ENCODE measurements at places on chromosomes 3 and 15. TPM values are rescaled to one million over a fixed set of nuclear protein-coding genes. Genes with fewer than 3 reads are reported as not detected.

Gene FBXL22
- 0.61 TPM for total RNA-seq

Gene KLHL40
- not detected for total RNA-seq

Gene ACSBG1
- total RNA-seq: 0.02 TPM

Gene ANKUB1
- total RNA-seq: not detected

Gene ZSCAN2
- 5.1 TPM for total RNA-seq

Gene ZNF662
- 1.1 TPM for total RNA-seq

Gene OR5H6
- total RNA-seq: not detected

Gene COL6A5
- total RNA-seq: not detected

Gene MUC13
- not detected for total RNA-seq

Gene IL12A
- not detected for total RNA-seq

Gene EPHA3
- total RNA-seq: 0.09 TPM

Gene MLH1
- 89.0 TPM for total RNA-seq

Gene DUOX2
- not detected for total RNA-seq

GRCh38 chr3:97340940-97341339 lies 423.6 kb upstream of the ARL6 start:
- H3K27me3 ChIP-seq: no peaks in the 10 kb centered on the region
- H3K36me3 ChIP-seq: no peaks in the 10 kb centered on the region
- no peak overlapping the region for H3K4me3 ChIP-seq
- no peak overlapping the region for H3K27ac ChIP-seq
- no peak for DNase-seq

DNA sequence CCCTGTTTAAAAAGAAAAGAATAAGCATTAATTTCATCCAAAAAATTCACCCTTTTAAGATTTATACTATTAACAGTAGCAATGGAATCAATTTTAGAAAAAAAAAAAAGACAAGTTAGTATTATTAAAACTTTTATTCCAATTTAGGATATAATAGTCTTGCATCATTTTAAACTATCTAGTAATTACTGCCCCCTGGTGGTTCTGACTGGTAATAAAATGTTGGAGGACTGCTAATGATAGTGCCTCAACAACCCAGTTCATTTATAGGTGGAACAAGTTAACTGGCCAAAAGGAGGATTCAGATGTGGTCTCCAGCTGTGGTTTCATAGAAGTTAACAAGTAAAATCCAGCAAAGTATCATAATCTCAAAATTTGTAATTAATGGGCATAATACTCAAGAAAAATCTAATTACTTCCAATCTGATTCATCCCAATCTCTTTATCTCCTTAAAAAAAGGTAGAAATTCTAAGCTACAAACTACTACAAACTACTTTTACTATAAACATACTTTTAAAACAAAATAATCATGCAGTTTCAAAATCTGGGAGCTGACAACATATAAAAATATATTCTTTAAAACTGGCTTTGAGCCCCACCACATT lies 30.7 kb upstream of the WDR49 start:
- peaks cover 30% of the 10 kb centered on the region for H3K36me3 ChIP-seq
- peak; percentile 47 for DNase-seq
- H3K27ac ChIP-seq: no peak overlapping the region
- no peaks in the 10 kb centered on the region for H3K27me3 ChIP-seq
- H3K4me1 ChIP-seq: peaks cover 9% of the 10 kb centered on the region
- H3K4me3 ChIP-seq: no peak overlapping the region

DNA sequence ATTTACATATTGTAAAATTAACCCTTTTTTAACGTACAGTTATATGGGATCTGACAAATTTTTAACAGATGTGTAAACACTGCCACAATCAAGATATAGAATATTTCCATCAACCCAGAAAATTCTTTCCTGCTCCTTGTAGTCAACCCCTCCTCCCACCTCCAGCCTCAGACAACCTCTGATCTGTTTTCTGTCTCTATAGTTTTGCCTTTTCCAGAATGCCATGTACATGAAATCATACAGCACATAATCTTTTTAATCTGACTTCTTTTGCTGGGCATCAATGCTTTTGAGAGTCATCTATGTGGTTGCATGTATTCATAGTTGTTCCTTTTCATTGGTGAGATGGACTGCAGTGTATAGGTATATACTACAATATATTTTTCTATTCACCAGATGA lies 153.0 kb downstream of the SMAD6 start:
- DNase-seq: no peak
- H3K36me3 ChIP-seq: no peaks in the 10 kb centered on the region
- no peak overlapping the region for H3K27ac ChIP-seq
- peaks cover 6% of the 10 kb centered on the region for H3K4me1 ChIP-seq
- no peak overlapping the region for H3K4me3 ChIP-seq

DNA sequence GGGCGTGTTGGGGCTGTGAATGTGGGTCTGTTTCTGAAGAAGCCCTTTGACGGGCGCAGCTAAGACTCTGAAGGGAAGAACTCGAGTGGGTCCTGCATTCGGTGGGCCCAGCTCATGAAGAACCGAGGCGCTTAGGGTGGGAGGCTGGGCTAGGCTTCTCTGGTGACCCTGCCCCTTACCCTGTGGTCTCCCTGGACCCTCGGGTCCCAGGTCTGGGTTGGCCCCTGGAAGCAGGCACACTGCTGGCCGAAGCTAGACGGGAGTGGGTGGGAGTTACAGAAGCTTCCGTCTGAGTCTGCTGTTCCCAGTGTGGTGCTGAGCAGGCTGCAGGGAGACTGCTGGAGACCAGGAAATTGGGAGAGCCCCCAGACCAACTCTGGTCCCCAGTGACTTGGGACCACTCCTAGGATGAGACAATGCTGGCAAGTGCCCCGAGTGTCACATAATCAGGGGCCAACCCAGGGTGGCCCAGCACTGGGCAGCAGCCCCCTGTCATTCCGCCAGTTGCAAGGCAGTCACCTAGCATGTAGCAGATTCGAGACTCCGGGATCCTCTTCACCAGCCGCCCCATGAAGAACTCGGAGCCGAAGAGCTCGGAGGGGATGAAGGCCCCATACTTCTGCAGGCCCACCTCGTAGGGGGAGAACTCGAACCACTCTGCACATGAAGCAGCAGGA lies 16.7 kb upstream of the EHD4 start:
- no peaks in the 10 kb centered on the region for H3K27me3 ChIP-seq
- no peaks in the 10 kb centered on the region for H3K36me3 ChIP-seq
- no peaks in the 10 kb centered on the region for H3K4me1 ChIP-seq
- no peak overlapping the region for H3K4me3 ChIP-seq
- no peak overlapping the region for H3K27ac ChIP-seq

GRCh38 chr3:143100451-143100850 lies 19.1 kb upstream of the CHST2 start:
- H3K27ac ChIP-seq: no peak overlapping the region
- H3K4me3 ChIP-seq: no peak overlapping the region
- peaks cover 2% of the 10 kb centered on the region for H3K36me3 ChIP-seq
- H3K27me3 ChIP-seq: peaks cover 1% of the 10 kb centered on the region
- DNase-seq: no peak

- no peaks in the 10 kb centered on the region for H3K36me3 ChIP-seq
These were observed 135.4 kb downstream of the SYNPR start for GRCh38 chr3:63413523-63413922.

DNA sequence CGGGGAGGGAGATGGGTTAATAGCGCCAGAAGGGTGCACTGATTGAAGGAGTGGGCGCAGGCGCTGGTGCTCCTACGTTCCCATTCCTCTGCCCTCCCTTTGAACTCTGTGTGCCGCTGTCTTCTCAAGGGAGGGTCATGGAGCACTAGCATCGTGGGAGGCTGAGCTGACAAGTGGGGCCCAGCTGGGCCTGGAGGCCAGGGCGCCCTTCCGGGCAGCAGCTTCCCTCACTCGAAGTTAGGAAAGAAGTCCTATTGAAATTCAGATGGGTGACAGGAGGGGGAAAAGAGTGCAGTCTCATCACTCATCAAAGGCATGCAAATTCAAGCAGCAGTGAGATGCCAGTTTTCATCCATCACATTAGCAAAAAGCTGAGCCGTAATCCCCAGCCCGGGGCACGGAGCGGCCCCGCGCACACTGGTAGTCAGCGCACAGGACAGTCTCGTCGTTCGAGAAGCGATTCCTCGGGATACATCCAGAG lies 128.2 kb downstream of the LRRK1 start:
- peaks cover 7% of the 10 kb centered on the region for H3K27me3 ChIP-seq
- no peaks in the 10 kb centered on the region for H3K4me1 ChIP-seq

DNA sequence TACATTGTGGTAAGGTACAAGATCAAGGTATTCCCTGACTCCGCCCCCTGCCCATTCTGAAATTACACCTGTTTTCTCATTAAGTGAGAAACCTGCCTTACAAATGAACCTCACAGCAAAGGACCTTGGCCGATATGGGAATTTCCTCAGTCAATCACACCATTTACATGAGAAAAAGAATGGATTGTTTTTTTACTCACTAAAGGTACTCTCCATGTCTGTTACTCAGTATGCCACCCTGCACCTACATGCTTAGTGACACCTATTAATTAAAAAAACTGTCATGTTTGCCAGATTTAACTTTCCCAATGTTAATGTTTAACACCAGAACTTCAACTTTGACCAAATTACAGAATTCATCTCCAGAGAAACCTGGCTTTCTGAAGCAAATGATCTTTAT lies 62.0 kb downstream of the ESYT3 start:
- H3K4me3 ChIP-seq: no peak overlapping the region
- H3K4me1 ChIP-seq: peaks cover 2% of the 10 kb centered on the region
- H3K27me3 ChIP-seq: no peaks in the 10 kb centered on the region
- H3K27ac ChIP-seq: no peak overlapping the region
- H3K36me3 ChIP-seq: peaks cover 22% of the 10 kb centered on the region

- peaks cover 5% of the 10 kb centered on the region for H3K36me3 ChIP-seq
- no peak overlapping the region for H3K27ac ChIP-seq
- H3K27me3 ChIP-seq: no peaks in the 10 kb centered on the region
- DNase-seq: no peak
- H3K4me1 ChIP-seq: peaks cover 8% of the 10 kb centered on the region
- H3K4me3 ChIP-seq: no peak overlapping the region
These were observed 4.4 kb upstream of the RPL32 start for GRCh38 chr3:12845811-12846210.

DNA sequence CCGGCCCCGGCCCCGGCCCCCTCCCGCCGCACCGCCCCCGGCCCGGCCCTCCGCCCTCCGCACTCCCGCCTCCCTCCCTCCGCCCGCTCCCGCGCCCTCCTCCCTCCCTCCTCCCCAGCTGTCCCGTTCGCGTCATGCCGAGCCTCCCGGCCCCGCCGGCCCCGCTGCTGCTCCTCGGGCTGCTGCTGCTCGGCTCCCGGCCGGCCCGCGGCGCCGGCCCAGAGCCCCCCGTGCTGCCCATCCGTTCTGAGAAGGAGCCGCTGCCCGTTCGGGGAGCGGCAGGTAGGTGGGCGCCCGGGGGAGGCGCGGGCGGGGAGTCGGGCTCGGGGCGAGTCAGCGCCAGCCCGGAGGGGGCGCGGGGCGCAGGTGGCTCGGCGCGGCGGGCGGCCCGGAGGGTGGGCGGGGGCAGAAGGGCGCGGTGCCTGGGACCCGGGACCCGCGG lies 352 bp downstream of the CHRD start:
- peaks cover 50% of the 10 kb centered on the region for H3K27me3 ChIP-seq
- no peak overlapping the region for H3K4me3 ChIP-seq
- no peak overlapping the region for H3K27ac ChIP-seq
- DNase-seq: peak; percentile 60
- H3K36me3 ChIP-seq: no peaks in the 10 kb centered on the region

DNA sequence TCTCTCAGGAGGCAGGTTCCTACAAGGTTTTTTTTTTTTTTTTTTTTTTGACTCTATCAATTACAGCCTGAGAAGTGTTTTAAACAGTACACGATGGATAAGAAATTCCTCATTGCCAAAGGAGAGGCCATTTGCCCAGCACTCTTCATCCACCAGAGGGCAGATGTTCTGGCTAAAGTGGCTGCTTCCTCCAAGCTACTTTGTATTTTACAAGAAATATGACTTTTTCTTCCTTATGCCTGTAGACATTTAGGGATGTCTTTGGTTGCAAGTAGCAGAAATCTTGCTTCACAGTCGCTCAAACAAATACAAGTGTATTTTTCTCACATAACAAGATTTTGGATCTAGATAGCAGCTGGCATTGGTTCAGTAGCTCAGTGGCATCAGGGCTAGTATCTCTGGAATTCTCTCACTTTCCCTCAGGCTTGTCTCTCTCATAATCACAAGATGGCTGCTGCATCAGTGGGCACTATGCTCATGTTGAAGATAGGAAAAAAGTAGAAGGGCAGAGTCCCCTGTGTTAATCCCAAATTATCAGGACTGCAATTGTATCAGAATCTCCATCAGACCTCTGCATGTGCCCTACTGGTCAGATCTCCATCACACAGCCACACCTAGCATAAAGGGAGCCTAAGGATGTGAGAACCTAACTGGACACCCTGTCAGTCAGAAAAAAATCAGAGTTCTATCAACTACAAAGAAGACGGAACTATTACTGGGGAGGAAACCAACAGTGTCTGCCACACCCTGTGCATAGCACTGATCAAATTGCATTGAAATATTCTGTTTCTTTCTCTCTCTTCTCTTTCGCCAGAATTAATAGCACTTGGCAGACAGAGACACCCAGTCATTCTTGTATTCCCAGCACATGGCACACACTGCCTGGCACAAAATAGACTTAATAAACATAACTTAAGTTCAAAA lies 138.9 kb upstream of the COL8A1 start:
- no peak overlapping the region for H3K27ac ChIP-seq
- H3K4me1 ChIP-seq: no peaks in the 10 kb centered on the region
- H3K27me3 ChIP-seq: no peaks in the 10 kb centered on the region
- DNase-seq: peak; percentile 27
- no peak overlapping the region for H3K4me3 ChIP-seq
- no peaks in the 10 kb centered on the region for H3K36me3 ChIP-seq

GRCh38 chr3:53026382-53027162 lies 19.3 kb downstream of the SFMBT1 start:
- no peaks in the 10 kb centered on the region for H3K36me3 ChIP-seq
- H3K27me3 ChIP-seq: no peaks in the 10 kb centered on the region
- DNase-seq: no peak
- H3K4me3 ChIP-seq: no peak overlapping the region
- H3K4me1 ChIP-seq: peaks cover 65% of the 10 kb centered on the region
- no peak overlapping the region for H3K27ac ChIP-seq

GRCh38 chr15:70214276-70214675 lies 116.6 kb upstream of the TLE3 start:
- no peak for DNase-seq
- no peak overlapping the region for H3K4me3 ChIP-seq
- H3K27ac ChIP-seq: no peak overlapping the region

GRCh38 chr15:33328106-33328505 lies 17.3 kb downstream of the RYR3 start:
- no peaks in the 10 kb centered on the region for H3K36me3 ChIP-seq
- H3K4me3 ChIP-seq: no peak overlapping the region
- H3K27me3 ChIP-seq: peaks cover 34% of the 10 kb centered on the region
- no peak overlapping the region for H3K27ac ChIP-seq
- no peak for DNase-seq
- peaks cover 4% of the 10 kb centered on the region for H3K4me1 ChIP-seq
